ENCODE measurements at places on chromosomes 13 and 19.

- peak; percentile 71 for DNase-seq
These were observed 915 bp downstream of the SHC2 start for GRCh38 chr19:459724-460511.

GRCh38 chr19:4057931-4058692 lies 8.6 kb downstream of the ZBTB7A start:
- peak; percentile 96 for DNase-seq

DNA sequence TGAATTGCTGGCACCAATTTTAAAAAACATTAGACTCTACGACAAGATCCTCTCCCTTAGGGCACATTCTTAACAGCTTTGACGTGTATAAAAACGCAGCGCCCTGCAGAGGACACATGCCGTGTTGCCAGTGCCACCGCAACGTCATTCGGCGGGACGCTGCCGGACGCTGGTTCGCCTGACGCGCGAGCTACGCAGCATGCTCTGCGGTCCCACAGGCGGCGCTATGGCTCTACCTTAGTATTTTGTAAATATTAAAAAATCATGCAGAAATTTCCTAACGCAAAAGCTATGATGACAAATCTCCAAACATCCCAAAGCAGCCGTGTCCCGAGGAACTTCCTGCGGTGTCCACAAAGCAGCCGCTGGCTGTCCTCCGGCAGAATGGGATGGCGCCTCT lies 4.2 kb upstream of the ADPRHL1 start:
- no peak for DNase-seq

DNA sequence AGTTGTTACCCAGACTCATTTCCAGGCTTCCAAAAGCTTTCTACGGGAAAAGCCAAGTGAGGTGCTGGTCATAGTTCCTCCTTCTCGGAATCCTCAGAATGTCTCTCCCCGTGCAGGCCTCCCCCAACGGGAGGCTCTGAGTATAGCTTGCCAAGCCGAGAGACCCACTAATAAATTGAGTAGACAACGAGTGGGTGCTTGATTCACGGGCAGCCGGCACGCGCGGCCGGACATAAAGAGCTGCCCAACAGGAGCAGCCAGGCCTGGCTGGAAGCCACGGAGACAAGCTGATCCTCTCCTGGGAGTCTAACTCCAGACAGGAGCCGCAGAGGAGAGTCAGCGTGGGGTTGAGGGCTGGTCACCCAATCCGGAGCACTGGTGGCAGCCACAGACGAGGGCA lies 43.4 kb upstream of the MEDAG start:
- DNase-seq: no peak

DNA sequence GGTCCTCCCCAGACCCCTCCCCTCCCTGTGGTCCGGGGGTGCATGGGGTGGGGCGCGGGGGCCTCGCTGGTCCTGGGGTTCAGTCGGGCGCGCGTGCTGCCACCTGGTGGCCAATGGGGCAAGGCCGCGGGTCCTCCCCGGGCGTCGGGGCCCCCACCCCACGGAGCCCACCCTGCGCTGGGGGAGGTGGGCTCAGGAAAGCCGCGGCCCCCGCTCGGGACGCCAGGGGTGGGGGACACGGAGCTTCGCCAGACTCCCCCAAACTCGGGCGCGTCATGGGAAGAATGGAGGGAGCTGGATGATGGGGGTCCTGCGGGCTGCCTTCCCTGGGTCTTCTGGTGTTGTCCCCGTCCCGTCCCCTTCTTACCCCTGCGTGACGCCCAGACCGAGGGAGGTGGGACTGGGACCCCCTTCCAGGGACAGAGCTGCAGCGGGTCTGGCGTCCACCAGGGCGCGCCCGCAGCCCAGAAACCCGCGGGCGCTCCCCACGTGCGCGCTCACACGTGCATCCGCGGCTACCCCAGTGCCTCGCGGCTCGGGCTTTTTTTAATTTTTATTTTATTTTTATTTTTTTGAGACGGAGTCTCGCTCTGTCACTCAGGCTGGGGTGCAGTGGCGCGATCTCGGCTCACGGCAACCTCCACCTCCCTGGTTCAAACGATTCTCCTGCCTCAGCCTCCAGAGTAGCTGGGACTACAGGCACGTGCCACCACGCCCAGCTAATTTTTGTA lies 19.8 kb upstream of the TCF3 start:
- peak; percentile 84 for DNase-seq

DNA sequence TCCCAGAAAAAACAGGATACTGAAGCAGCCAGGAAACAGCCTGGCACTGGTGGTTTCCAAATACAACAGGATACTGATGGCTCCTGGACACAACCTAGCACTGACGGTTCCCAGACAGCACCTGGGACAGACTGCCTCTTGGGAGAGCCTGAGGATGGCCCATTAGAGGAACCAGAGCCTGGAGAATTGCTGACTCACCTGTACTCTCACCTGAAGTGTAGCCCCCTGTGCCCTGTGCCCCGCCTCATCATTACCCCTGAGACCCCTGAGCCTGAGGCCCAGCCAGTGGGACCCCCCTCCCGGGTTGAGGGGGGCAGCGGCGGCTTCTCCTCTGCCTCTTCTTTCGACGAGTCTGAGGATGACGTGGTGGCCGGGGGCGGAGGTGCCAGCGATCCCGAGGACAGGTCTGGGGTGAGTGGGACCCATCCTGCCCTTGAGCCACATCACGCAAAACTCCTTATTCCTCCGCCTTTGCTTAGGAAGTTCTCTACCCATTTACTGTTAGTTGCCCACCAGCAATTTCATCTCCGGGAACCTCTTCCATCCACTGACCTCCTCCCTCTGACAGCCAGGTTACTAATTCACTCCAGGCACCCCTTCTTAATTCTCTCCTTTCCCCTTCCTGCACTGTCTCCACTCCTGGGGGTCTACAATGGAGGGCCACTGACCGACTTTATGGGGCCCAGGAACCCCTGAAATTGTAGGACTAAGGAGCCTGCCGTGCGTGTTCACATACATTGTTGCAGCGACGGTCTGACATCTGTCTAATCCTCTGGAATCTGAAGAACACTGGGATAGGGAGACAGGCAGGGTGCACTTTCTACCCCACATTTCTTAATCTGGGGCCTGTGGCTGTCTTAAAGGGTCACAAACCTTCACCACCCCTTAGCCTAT lies 1.2 kb downstream of the ITPKC start:
- DNase-seq: peak; percentile 35

DNA sequence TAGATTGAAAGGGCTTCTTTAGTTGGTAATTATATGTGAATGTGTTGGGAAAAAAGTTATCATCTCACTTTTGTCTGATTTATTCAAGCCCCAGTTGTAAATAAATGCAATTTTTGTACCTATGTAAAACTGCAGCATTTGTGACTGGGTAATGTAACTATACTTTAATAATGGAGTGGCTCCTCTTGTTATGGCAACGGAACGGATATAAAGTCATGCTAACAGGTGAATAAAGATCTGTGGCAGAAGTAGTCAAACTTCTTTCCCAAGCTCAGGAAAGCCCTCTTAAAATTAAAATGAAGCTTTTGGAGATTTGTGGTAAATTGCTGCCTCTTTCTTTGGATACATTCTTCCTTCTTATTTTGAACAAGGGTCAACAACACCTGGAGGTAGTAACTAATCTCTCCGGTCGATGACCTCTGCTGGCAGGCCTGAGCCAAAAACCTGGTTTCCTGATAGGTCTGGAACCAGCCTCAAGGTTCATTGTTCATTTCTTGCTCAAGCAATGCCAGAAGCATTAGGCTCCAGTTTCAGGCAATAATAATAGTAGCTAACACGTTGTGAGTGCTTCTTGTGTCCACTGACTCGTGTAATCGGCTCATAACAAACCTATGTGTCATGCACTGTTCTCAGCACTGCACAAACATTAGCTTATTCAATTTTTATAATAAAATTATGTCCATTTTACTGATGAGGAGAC lies 313.4 kb upstream of the DACH1 start:
- no peak for DNase-seq

DNA sequence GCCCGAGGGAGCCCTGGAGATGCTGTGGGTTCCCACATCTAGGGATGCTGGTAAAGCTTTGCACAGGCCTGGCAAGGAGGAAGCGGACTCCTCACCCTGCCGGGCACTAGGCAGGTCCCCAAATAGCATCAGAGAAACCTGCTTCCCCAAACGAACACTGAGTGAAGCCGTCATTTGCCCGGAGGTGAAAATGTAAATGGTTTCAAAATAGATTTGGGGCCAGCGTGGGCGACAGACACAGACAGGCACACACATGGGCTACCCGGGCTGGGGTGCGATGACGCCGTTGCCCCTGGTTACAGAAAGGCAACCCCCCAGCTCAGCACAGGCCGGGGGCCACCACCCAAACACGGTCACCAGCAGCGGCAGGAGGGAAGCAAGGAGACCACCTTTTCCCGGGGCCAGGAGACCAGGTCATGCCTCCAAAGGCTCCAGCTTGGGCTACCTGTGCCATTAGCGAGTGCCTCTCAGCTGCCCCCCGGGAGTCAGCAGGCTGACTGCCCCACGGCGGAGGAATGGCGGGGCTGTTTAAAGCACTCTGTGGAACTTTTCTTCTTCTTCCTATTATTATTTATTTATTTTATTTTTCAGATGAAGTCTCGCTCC lies 47.5 kb upstream of the NDUFS7 start:
- no peak for DNase-seq
